ENCODE measurements at places on chromosomes 3 and 15.

DNA sequence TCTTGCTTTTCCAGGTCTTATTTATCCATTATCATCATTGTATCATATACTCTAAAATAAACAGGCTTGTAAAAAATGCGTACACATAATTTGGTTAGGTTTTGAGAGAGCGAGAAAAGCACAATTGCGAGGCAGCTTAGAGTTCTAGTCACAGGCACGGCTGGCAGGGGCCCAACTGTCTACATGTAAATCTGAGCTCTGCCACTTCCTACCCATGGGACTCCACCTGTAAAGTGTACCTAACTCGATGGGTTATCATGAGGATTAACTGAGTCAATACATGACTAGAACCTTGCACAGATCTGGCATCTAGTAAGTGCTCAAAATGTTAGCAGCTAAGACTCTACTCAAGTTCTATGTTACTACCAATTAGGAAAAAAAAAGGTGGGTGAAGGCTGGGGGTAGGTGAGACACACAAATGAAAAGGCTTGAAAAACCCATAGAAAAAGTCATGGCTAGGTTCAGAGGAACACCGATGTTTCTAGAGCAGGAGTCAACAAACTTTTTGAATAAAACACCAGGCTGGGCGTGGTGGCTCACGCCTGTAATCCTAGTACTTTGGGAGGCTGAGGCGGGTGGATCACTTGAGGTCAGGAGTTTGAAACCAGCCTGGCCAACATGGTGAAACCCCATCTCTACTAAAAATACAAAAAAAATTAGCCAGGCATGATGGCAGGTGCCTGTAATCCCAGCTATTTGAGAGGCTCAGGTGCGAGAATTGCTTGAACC is 36.2 kb downstream of the GLB1 start:
- DNase-seq: peak; percentile 67

DNA sequence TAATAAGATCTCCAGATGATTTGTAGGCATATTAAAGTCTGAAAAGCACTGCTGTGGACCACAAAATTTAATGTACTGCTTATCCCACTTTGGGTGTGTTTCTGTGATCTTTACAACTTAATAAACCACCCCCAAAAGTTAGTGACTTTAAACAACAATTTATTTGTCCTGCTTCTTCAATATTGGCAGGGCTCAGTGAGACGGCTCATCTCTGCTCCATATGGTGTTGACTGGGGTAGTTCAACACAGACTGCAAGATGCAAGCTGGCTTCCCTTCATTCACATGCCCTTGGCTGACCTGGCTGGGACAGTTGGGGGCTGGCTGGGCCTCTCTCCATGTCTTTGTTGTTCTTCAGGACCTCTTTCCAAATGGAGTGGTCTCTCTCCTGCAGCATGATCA is 337.8 kb downstream of the FHIT start:
- no peak for DNase-seq

DNA sequence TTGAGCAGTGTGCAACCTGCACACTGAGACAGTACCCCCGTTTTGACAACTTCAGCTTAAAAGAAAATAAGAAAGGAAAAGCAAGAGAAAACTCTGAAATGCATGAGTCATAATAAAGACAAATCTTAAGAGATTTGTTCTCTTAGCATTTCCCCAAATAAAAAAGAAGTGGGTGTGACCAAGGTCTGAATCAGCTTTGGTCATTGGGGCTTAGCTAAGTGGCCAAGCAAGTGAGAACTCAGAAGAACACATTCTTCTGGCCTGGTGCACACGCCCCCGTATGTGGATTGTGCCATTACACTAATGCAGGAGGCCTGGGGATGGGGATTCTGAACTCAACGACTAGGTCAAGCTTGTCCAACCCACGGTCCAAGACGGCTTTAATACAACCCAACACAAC is 56.9 kb upstream of the PDZRN3 start:
- DNase-seq: no peak

GRCh38 chr3:124467980-124468902 is 262.0 kb upstream of the UMPS start:
- no peak for DNase-seq

DNA sequence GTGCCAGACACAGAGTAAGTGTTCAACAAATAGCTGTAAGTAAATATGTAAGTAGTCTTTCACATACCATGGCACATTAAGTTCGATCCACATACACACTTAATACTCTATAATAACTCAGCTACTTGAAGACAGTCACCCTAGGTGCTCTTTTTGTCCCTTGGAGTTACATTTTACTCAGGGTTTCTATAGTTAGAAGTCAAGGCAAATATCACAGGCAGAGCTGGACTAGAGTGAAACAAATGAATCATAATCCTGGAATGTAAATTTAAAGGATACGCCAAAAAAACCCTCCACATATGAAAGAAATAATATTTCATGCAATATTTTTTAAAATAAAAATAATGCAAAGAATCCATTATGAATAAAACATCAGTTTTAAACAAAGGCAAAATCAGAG is 461.8 kb downstream of the MAGI1 start:
- no peak for DNase-seq

- no peak for DNase-seq
Measured at GRCh38 chr3:119937229-119937628, 155.3 kb downstream of the NR1I2 start.

- DNase-seq: no peak
Measured at GRCh38 chr3:47636225-47636624, 57.6 kb upstream of the CSPG5 start.

- DNase-seq: no peak
Measured at GRCh38 chr15:63858881-63859280, 25.1 kb upstream of the HERC1 start.

DNA sequence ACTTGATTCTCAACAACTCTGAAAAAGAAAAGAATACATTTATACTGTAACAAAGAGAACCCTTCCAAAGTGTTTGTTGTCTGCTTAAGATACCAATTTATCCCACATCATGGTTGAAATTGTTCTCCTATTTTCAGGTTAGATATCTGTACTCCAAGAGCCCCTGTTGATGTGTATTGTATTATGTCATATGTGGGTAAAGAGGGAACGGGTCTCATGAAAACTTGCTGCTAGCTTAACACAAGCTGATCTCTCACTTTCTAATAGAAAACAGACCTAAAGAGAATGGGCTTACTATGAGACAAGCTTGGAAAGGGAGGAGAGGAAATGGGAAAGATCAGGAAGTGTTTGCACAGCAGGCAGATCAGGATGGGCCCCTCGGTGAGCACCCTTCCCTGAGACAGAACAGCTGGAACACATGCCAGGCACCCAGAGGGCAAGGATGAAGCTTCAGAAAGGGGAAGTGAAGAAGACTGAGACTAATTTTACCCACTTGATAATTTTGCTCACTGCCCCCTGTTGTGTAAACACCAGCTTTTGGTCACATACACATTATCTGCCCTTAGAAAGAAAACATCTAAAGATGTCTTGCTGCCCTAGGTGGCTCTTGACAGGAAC is 747.9 kb upstream of the CCDC54 start:
- DNase-seq: no peak

DNA sequence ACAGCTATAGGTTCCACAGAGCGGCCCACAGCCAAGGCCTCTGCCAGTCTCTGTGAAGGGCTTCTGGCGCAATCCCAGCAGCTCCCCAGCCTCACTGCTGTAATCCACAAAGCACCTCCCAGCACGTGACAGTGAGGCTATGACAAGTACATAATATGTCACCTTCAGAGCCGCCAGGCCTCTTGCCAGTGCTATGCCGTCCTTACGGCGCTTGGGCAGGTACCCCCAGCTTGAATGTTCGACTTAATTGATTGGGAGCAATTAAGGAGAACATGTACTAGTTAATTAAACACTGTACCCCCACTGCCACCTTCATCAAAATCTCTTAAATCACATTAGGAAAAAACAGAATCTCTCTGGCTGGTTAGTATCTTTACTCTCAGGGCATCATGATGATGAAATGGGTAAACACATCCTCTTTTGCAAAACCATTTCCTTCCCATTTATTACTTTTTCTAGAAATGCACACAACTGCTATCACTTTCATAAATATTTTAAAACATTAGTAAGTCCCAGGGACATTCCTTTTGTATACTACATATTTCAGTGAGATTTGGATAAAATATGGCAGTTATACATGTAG is 169.9 kb downstream of the XXYLT1 start:
- no peak for DNase-seq

- no peak for DNase-seq
Measured at GRCh38 chr3:139671863-139672646, 5.7 kb downstream of the NMNAT3 start.

DNA sequence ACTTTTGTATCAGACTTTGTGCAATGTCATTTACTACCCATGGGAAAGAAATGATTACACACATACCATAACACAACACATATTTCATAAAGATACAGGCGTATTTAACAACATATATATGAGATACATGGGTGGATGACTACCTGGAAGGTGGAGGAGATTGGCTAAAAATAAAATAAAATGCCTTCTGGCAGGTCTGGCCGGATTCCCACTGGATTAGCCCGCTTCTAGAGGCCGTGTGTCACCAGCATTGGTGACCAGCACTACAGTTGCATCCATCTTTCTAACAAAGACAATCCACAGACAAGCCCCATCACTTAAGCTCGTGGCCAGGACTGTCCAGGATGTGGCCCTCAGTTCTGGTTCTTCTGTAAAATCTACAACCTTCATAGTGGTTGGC is 21.0 kb upstream of the SEC22A start:
- DNase-seq: no peak

DNA sequence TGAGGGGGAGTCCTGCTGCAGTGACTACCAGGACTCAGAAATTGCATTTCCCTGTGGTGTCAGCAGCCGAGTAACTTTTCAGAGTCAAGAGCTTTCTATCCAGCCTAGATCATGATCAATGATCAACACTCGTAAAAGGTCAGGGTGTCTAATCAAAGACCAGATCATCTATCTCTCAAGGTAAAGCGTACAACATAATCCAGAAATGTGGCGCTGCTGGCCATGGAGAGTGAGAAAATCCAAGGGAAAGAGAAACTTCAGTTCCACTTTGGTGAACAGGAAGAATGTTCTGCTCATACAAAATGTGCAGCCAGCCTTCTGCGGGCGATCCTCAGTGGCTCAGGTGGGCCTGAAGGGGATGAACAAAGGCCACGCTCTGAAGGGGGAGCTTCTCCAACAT is 1005.8 kb upstream of the NR2F2 start:
- DNase-seq: no peak

DNA sequence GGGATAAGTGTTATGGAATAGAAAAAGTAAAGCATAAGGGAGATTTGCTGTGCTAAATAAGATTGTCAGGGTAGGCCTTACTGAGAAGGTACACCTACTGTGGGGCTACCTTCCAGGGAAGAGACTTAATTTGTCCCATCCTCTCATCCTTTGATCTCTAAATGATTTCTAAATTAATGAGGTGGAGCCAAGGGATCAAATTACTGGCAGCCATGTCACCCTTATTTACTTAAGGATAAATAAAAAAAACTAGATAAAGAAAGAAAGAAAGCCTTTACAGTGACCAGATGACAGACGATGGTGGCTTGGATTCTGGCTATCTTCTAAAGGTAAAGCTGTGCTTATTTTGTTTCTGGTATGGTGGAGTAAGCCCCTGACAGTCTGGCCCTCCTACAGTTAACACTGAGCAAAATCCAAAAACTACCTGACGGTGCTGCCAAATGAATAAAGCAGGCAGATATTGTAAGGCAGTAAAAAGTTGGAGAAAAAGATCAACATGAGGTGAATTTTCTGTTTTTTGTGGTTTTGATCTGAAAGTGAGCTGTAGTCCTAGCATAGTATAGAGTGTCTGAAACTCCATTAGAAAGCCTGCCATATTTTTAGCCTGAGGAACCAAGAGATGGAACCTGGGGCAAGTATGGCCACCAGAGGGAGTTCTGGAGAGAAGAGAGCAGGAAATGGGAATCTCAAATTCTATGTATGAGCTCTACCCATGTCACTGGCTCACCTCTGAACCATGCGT is 285.1 kb upstream of the MANF start:
- no peak for DNase-seq

- no peak for DNase-seq
Measured at GRCh38 chr3:69044608-69045007, 7.5 kb downstream of the TMF1 start.

GRCh38 chr15:52150871-52151270 is 38.3 kb upstream of the BCL2L10 start:
- no peak for DNase-seq

GRCh38 chr3:188888321-188889053 is 283.3 kb upstream of the TPRG1 start:
- DNase-seq: no peak

DNA sequence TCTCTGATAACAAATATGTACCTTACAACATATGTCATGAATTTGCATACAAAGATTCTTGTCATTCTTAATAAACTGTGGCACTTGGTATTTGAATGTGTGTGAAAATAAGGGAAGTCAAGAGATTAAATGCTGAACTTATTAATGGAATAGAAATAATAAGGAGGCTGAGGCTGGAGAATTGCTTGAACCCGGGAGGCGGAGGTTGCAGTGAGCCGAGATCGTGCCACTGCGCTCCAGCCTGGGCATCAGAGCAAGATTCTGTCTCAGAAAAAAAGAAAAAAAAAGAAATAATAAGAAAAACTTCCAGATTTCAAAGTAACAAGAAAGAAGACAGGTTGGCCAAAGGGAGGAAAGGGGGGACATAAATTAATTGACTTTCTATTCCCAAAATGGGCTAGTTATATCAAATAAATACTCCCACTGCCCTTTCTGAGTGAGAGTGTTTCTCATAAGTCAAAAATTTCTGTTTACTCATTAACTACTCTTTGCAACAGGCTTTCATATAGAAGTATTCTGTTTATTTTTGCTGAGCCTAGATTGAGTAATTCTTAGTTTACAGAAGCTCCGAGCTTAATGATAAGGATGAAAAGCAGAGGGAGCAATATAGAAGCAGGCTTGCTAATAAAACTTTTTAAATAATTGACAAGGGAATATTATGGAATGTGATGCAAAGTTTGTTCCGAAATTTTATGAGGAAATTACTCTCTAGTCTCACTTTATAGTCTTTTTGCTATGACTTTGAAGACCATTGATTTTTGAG is 25.6 kb downstream of the KNG1 start:
- no peak for DNase-seq

DNA sequence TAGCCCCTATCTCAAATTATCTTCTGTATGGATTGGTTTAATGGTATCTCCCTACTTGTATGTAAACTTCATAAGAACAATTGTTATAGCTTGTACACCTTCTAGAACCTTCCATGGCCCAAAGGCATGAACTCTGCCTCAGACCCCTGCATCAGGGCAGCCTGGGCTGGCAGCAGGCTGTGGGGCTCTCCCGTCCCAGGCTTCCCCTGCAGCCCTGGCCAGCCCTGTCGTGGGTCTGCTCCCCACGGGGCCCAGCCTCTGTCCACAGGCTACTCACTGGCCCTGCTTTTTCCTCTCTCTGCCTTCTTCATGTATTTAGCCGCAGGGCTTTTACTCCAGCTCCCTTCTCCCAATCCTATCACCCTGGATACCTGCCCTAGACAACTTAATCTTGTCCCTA is 4.4 kb downstream of the SCN5A start:
- DNase-seq: no peak
